ENCODE measurements at places on chromosomes 7 and 10. TPM values are rescaled to one million over a fixed set of nuclear protein-coding genes. Genes with fewer than 3 reads are reported as not detected.

The NPSR1 gene
- not detected for total RNA-seq

- no peak for DNase-seq
Observed at GRCh38 chr7:67916571-67917436, 920.2 kb downstream of the TYW1 start.

The FAM25C gene
- total RNA-seq, result not detected

The FERD3L gene
- not detected for total RNA-seq

DNA sequence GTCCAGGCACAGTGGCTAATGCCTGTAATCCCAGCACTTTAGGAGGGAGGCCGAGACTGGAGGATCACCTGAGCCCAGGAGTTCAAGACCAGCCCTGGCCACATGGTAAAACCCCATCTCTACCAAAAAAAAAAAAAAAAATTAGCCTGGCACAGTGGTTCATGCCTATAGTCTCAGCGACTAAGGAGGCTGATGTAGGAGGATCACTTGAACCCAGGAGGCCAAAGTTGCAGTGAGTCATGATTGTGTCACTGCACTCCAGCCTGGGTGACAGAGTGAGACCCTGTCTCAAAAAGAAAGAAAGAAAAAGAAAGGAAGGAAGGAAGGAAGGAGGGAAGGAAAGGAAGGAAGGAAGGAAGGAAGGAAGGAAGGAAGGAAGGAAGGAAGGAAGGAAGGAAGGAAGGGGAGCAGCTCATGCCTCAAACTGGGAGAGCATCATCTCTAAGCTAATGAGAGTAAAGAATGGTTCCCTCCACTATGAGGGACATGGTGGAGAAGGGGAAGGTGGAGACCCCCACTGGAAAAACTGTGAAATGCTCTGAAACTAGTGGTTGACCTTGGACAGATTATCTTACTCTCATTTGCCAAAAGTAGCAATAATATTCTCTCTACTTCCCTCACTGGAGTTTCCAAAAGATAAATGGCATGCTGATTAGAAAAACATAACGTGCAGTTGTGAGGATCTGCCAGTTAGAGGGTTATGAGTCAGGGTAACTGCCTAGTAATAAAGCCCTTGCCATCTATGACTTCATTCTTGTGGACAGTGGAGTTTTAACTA is 16.8 kb downstream of the GIMAP5 start:
- no peak for DNase-seq

The MYH16 gene
- not detected for total RNA-seq

GRCh38 chr7:158957921-158958491 is 101.6 kb downstream of the DYNC2I1 start:
- DNase-seq, result no peak

DNA sequence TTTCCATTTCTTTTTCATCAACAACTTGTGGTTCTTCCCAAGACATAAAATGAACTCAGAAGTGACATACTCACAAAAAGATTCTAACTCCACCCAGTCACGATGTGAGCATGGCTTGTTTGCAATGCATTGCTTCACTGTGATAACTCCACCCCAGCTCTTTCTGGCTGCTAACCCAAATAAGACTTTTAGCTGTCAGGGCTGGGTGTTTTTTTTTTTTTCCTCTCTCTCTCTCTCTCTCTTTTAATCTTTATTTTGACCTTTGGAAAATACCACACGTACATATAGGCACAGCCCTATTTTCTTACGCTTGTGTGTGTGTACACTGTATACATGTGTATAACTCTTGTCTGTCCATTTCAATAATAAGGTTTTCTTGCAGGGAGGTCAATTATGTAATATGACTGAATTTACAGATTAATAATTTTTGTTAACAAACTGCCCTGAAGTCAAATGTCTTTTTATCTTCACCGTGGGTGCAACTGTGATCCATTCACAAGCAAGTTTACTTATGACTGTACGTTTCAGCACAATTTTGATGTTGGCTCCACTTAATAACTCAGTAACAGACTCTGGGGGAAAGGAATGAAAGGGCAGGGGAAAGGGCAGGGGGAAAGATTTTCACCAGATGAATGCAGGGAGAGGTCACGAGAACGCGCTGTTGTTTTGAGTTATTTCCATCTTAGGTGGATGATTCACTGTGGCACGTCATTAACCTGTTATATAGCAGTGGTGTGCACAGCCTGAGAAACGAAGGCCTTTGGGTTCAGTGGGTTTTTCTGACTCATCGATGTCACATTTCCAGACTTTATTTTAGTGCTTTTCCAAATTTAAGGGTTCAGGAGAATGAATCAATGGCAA is 49.1 kb downstream of the APBB1IP start:
- DNase-seq, result no peak

GRCh38 chr7:98784216-98784785 is 85.5 kb downstream of the TMEM130 start:
- no peak for DNase-seq

The FKBP9 gene
- total RNA-seq, result 166 TPM

DNA sequence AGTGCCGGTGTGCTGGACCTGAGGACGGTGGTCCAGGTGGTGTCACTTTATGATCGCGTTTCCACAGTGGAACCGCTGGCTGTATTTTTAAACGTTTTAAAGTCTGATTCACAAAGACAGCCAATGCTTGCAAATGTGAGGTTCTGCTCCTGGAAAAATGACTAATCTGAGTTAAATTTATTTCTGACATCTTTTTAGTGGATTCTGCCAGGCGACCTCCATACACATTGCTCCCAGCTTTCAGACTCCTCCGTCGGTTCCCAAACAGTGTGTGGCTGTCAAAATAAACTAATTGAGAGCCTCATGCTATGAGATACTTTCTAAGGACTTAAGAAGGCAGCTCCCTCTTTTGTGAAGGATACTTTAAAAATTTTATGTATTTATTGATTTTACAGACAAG is 12.7 kb upstream of the TTYH3 start:
- no peak for DNase-seq

- DNase-seq, result no peak
Observed at GRCh38 chr7:88347517-88347916, 40.8 kb upstream of the STEAP4 start.

GRCh38 chr7:38681882-38682281 is 50.7 kb upstream of the AMPH start:
- DNase-seq, result no peak

DNA sequence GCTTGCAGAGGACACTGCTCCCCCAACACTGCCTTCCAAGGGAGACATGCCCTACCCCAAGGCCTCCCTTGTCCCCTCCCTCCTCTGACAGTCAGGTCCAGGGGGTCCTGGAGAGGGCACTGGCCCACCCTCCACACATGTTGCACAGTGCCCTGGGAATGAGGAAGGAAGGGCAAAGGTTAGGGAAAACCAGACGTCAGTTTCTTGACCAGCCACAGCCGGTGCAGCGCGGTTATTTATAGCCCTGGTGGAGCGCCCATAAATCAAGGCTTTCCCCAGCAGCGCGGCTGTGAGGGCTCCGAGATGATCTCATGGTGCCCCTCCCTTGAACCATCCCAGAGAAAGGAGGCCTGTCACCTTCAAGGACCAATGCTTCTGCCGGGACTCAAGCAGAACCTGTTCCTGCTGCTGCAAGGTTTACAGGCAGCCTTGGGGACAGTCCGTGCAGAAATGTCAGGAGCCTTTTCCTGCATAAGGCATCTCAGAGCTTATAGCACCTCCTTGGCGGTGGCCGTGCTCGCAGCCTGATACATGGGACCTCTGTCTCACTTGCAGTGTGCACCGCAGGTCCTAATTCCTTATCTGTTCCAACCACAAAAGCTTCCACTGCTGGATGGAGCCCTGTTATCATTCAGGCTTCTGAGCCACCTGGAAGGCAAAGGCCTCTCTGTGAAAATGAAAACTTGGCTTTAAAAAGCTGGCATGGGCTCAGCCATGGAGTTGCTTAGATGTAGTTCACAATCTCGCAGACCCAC is 127.3 kb downstream of the LHPP start:
- DNase-seq, result no peak

DNA sequence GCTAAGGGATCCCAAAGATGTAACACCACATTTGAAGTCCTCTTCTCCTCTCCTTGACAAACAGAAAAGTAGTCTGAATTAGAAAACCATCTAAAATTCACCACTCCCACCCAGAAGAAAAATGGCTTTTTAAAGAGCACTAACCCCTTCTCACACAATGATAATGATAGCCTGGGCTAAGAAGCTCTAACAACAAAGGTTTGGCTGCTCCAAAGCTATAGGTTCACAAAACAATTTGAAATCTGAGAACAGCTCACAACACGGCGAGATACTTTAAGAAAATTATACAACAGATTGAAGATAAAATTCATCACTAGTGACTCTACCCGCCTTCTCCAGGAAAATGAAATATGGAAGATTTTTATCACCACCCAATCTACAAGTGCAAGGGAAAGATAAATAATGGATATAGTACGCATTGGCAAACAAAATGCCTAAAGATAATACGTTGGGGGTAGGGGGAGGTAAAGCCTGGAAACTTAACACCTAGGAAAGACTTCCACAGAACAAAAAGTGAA is 7.4 kb downstream of the ITGB1 start:
- DNase-seq, result no peak

- DNase-seq, result no peak
Observed at GRCh38 chr7:40230101-40230500, 95.3 kb downstream of the SUGCT start.

DNA sequence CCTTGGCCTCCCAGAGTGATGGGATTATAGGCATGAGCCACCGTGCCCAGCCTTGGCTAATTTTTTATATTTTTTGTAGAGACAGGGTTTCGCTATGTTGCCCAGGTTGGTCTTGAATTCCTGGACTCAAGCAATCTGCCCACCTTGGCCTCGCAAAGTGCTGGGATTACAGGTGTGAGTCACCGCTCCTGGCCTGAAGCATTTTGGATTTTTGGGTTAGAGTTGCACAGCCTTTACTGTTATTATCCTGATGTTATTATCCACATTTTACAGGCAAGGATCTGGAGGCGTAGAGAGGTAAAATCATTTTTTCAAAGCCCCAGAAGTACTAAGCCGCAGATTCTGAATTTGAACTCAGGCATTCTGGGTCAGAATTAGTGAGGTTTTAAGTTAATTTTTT is 75.4 kb downstream of the TCF7L2 start:
- DNase-seq, result no peak

GRCh38 chr10:114691442-114691941 is 33.4 kb upstream of the ABLIM1 start:
- no peak for DNase-seq

DNA sequence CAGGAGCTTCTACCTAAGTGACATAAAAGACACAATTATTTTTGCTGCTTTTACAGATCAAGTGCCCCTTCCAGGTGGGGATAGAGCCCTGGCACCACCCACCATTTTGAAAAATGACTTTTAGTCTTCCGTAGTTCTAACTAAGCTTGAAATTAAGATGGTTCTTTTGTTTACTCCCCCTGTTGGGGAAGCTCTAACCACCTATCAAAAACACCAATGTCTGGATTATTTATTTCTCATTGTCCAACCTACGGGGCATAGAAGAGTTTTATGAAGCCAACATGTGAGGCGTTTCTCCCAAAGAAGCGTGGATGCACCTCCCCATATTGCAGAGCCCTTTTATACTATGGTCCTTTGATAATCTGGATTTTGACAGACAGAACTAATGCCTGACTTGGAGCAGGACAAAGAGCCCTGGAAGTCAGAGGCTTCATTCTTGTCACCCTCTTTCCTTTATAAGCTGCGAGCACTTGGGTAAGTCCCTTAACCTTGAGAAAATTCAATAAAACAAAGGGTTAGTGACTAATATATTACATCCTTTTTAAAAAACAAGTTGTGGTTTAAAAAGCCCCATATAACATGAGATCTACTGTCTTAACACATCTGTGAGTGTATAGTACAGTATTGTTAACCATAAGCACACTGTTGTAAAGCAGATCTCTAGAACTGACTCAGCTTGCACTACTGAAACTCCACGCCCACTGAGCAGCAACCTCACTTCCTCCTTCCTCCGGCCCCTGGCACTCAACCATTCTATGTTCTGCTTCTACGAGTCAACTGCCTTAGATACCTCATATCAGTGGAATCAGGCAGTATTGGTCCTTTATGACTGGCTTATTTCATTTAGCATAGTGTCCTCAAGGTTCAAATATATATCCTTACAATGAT is 67.5 kb downstream of the ATXN7L1 start:
- DNase-seq, result no peak

The CALHM2 gene
- 113 TPM for total RNA-seq

DNA sequence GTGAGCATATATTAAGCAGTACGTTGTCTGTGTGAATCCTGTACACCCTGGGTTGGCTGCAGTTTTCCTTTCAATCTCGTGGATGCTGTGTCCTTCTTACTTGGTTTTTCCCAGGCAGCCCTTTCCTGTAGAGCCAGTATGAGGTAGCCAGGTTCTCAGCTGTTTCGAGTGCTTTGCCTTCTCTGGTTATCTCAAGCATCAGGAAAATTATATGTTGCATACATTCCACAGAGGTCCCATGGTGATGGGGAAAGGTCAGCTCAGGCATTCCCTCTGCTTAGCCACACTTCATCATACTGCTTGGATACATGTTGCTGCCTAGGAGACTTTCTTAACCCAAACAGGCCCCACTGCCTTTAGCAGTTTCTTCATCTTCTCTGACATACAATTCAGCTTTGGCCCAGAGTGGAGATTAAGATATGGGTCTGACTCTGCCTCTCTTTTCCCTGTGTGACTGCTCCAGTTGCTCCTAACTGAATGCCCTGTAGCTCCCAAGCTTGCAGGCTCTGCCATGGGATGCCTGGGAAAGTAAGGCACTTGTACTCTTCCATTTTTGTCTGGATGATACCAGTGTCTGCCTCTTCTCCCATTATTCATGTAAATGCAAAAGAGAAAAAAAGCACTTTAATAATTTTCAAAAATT is 11.3 kb downstream of the GNAI1 start:
- no peak for DNase-seq

The ADRB1 gene
- total RNA-seq, result 0.27 TPM

DNA sequence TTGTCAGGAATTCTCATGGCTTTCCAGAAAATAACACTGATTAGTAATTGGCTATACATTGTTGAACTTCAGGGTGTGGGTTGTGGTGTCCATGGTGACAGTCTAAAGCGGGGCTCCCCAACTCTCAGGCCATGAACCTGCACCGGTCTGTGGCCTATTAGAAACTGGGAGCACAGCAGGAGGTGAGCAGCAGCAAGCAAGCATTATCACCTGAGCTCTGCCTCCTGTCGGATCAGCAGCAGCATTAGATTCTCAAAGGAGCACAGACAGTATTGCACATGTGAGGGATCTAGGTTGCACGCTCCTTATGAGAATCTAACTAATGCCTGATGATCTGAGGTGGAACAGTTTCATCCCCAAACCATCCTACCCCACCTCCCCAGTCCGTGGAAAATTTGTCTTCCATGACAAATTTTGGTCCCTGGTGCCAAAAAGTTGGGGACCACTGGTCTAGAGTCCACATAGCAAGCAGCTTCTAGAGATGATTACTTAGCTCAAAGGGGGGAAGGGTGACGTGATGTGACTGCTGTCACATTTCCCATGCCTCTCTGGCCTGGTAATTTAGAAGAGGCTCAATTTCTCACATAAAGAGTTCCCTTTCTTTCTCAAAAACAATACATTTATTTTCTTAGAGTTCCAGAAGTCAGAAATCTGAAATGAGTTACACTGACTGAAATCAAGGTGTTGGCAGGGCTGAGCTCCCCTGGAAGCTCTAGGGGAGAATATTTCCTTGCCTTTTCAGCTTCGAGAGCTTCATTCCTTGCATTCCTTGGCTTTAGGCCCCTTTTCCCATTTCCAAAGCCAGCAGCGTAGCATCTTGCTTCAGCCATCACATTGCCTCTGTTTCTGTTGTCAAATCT is 17.6 kb upstream of the FAM221A start:
- DNase-seq, result no peak

GRCh38 chr7:80748363-80749042 is 110.1 kb downstream of the CD36 start:
- DNase-seq, result no peak

Measured in thoracic aorta (tissue), 2 donors.